AG04449 (cell line): ENCODE measurements at places on chromosomes 3 and 15.

- DNase-seq: no peak
Observed at GRCh38 chr15:69593981-69594966, 141.7 kb downstream of the RPLP1 start.

GRCh38 chr3:72102112-72102616 is 317.2 kb upstream of the PROK2 start:
- DNase-seq: no peak

DNA sequence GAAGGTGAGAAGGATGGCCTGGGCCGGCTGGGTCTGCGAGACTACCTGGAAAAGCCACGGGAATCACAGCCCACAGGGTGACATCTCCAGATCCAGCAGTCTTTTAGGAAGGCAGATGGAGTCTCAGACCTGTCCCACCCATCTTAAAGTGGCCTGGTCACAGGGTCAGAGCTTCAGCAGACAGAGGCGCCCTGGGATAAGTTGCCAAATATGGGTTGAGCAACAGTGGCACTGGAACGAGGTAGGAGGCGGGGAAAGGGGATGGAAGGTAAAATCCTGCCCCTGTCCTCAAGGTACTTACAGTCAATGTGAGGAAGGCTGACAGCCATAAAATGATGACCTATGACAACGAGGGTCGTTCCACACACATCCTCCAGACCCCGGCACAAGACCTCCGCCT is 80.7 kb downstream of the LIPC start:
- DNase-seq: no peak

DNA sequence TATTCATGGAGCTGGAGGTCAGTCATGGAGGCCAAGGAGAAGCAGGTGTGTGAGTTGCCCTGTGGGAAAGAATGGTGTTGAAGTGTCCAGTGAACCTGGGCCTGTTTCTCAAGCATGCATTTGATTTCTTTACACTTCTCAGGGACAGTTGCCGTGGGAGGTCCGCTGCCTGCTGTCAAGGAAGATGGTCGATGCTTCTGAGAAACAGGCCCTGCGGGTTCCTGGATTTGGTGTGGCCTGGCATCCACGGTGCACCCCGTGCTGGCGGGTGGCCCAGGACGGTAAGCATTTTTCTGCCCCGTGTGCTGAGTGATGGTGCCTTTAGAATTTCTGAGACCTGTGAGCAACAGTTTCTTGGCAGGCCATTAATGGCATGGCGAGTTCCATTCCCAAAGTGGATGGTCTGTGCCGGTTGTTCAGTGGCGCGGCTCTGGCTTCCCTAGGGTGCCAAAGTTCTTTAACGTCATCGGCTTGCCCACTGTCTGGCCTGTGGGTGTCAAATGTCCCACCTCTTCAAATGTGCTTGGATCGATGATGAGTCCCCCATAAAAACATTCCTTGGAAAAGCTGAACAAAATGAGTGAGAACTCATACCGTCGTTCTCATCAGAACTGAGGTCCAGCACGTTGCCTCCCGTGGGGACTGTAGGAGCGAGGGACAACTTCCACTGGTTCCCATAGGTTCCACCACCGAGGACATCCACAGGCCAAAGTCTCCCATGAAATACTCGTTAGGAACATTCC is 107.2 kb downstream of the SNRPN start:
- no peak for DNase-seq

DNA sequence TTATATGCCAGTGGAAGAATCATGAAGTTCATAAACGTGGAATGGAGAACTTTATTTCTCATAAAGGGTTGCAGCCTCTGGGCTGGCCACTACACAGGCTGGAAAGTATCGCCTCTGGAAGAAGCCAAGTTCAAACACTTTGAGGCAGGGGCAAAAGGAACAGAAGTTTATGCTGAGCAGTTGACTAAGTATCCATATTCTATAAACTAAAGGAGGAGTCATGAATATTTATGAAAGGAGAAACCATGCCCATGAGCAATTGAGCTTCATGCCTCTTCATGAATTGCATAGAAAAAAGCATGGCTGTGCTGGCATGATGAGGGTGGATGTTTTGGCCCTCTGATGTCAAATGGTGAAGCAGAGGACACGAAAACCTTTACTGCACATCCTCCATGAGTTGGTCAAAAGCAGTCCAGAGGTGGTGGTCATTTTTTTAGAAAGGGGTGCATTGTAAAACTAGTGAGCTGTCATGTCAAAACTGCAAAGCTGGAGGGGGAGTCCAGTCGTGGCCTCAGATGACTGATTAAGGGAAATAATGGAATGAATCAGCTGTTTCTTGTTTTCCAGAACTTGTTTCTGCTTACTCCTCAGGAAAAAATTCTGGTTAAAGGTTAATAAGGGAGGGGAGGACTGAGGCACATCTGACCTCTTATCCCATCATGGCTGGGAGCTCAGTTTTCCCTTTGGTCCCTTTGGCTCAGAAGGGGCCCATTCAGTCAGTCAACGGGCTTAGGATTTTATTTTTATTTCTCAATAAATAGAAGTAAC is 276.7 kb downstream of the CHL1 start:
- no peak for DNase-seq

DNA sequence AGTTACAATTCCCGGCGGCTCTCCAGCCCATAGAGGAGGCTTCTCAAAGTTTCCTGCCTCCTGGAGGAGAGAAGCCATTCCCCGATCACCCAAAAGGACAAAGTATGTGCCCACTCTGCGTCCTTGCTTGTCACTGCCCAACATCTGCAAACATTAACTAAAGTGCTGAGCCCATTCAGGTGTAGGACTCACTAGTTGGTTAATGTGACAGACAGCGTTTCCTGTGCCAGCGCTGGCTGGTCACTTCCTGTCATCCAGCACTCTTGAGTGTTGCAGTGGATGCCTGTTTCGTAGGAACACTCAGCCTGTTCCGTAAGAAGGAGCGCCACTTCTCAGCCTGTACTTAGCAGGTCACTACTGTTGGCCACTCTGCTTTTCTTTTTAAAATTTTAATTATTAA is 100.3 kb downstream of the APBA2 start:
- no peak for DNase-seq

DNA sequence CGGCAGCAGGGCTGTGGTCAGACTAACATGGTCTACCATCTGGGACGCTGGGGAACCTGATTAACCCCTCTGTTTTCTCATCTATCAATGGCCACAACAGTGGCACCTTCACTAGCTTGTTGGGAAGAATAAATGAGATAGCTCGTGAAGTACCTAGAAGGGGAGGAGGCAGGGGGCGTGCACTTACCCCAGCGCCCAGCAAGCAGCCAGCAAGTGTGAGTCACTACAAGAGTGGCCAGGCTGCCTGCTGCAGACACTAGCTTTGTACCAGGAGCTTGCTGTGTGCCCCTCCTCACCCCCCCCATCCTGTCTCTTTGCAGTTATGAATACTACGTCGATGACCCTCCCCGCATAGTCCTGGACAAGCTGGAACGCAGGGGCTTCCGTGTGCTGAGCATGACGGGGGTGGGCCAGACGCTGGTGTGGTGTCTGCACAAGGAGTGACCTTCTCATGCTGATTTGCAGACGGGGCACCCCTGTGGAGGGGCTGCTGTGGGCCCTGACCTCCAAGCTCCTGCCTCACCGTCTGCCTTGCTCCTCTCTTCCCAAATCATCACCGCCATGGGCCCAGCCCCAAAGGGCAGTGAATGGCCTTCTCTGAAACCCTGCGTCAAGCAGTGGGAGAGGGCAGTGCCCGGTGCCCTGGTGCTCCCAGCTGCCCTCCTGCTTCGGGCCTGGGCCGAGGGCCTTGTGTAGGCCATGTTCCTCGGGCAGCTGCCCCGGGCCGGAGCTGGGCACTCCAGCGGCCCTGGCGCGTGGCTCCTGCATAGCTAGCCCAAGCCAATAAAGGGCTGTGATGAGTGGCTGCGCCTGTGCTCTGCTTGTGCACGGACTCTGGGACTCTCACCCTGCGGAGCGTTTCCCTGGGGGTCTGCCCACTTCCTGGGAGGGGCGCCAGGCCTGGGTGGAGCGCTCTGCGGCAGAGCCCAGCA is 2.6 kb upstream of the C15orf62 start:
- no peak for DNase-seq

- DNase-seq: no peak
Observed at GRCh38 chr3:52880474-52880873, 16.9 kb downstream of the STIMATE start.

DNA sequence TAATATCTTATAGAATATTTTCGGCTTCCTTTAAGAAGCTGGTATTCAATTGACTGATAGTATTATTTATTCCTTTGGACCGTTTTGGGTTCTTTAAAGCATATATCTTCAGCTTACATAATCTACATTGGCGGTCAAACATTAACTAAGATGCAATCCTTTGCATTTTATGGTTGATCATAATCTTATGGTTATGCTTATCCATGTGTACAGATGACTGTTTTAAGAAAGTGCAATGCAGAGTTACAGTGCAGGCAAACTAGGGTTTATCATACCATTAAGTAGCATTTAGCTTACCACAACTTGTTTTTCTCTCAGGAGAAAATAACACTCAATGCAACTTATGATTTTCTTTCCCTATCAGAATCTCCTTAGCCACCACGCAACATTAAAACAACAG is 41.4 kb upstream of the POU1F1 start:
- DNase-seq: no peak

DNA sequence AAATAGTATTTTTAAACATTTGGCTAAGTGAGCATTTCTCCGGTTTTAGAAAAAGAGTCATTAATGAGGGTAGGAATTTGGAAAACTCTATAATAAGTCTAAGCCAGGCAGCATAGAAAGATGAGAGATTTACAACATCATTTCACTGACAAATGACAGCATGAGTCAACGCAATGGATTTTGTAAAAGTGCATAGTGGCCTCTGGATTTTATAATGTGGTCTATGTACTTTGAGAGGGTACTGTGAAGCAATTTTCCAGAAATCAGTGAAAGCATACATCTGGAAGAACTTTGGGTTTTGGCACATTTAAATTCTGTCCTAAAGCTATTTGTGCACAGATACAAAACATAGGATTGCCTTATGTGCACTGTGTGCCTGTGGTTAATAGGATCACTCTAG is 130.8 kb upstream of the CCNL1 start:
- DNase-seq: peak; percentile 33

DNA sequence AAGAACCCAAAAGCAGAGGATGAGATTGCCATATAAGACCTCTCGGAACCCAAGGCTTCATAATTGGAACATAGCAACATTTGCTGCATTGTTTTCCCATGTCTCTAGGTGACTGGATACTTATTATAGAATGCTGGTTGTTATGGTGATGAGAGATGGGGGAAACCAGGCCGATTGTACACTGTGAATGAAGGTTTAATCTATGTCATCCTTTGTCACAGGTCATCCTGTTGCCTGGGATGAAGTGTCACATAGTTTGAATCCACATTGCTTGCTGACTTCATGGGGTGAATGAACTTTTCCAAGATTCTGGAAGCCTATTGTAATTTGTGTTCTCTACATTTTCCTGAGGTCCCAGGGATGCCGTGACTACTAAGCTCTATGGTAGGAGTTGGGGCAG is 41.8 kb downstream of the CLEC3B start:
- no peak for DNase-seq

GRCh38 chr15:85453144-85453872 is 72.9 kb downstream of the AKAP13 start:
- DNase-seq: no peak

DNA sequence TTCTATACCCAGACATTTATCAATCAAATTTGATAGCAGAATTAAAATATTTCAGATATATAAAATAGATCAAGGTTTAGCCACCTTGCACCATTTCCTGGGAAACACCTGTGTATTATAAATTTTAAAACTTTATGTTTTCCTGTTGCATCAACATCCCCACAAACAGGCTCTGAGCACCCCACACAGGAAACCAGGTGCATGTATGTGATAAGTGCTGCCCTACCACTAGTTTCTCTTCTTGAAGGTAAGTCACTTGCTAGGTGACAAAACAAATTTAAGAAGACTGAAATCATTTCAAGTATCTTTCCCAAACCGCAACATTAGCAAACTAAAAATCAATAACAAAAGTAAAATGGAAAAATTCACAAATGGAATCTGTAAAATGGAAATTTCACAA is 496.1 kb upstream of the CCDC54 start:
- no peak for DNase-seq

DNA sequence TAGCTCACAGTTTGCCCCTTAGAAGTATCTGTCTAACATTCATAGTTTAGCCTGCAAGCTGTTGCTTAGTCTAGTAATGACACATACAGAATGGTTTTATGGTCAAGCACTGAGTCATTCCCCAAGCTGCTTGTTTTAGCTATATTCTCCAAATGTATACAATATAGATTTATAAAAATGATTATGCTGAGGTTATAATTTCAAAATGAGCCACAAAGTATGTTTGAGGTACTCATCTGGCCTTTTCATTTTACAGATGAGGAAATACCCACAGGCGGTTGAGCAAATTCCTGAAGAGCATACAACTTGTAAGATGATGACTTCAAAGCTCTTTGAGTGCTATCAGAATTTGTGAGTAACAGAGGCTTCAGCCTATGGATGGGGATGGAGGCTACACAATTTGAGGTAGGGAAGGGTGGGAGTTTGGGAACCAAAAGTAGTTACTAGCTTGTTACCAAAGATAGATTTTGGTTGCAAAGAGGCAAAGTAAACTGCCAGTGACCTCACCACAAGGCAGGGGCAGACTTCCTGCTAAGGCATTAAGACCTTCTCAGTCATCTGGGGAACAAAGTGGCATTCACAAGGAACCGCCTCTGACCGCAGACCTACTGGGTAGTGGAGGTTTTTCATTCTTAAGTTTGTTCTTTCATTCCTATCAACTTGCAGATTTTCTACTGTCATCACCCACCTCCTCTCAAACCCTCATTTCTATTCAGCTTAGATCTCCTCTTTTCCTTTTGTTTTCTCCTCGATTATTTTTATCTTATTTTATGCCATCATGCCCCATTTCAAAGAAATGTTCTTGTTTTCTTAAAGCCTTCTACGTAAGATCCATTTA is 257.2 kb upstream of the NECTIN3 start:
- peak; percentile 70 for DNase-seq

GRCh38 chr3:126245811-126246727 is 65.7 kb upstream of the ALDH1L1 start:
- DNase-seq: no peak

- no peak for DNase-seq
Observed at GRCh38 chr3:37115446-37115845, 58.9 kb downstream of the LRRFIP2 start.

GRCh38 chr15:81105545-81105944 is 28.5 kb upstream of the CFAP161 start:
- no peak for DNase-seq

GRCh38 chr15:39404767-39405181 is 176.1 kb upstream of the THBS1 start:
- peak; percentile 95 for DNase-seq

- no peak for DNase-seq
Observed at GRCh38 chr3:37737134-37737533, 124.5 kb upstream of the CTDSPL start.

GRCh38 chr3:113272385-113272779 is 61.0 kb downstream of the BOC start:
- DNase-seq: no peak

GRCh38 chr3:90180096-90180495 is 1072.7 kb downstream of the EPHA3 start:
- no peak for DNase-seq

- DNase-seq: no peak
Observed at GRCh38 chr15:78673917-78674444, 33.0 kb upstream of the CHRNB4 start.
